Fibroblast of upper back skin (primary cell): ENCODE measurements at places on chromosomes 12 and 14.

- no peak for DNase-seq
Measured at GRCh38 chr12:52612431-52613383, 5.7 kb downstream of the KRT73 start.

DNA sequence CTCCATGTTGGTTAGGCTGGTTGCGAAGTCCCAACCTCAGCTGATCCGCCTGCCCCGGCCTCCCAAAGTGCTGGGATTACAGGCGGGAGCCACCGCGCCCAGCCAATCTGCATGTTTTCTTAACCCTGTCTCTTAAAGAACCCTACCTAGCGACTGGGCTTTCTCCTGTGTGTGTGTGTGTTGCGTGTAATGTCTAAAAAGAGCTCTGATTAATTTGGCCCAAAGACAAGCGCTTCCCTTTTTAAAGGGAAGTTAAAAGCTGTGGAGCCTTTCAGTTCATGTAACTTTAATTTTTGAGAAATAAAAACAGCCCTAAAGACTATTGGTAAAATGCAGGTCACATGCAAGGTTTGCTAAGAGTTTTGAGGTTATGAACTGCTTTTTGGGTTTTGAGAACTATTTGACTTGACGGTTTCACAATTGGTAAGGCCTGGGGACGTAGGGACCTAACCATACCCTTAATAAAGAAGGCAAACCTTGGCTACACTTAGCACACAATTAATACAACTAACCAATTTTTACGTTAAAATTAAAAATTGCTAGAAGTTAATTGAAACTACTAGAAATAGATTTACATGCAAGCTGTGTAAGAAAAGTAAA lies 103.2 kb downstream of the KCNMB4 start:
- no peak for DNase-seq

DNA sequence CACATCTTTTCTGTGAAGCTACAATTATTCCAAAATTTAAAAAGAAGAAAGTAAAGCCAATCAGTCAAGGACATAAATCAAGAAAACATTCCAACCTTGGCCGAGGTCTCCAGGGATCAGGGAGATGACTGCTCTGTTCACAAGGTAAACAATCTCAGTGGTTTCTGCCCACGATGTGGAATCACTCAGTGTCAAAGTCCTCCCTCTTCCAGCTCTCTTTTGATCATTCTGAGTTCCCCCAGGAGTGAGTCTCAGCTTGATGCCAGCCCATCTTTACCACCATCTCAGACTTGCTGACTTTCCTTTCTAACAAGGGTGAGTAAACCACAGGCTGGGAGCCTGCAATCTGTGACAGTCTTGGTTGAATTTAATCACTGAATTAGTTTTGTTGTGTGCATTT lies 4.8 kb upstream of the SERPINA9 start:
- peak; percentile 28 for DNase-seq

GRCh38 chr12:31796270-31796951 lies 67.6 kb upstream of the AMN1 start:
- no peak for DNase-seq

DNA sequence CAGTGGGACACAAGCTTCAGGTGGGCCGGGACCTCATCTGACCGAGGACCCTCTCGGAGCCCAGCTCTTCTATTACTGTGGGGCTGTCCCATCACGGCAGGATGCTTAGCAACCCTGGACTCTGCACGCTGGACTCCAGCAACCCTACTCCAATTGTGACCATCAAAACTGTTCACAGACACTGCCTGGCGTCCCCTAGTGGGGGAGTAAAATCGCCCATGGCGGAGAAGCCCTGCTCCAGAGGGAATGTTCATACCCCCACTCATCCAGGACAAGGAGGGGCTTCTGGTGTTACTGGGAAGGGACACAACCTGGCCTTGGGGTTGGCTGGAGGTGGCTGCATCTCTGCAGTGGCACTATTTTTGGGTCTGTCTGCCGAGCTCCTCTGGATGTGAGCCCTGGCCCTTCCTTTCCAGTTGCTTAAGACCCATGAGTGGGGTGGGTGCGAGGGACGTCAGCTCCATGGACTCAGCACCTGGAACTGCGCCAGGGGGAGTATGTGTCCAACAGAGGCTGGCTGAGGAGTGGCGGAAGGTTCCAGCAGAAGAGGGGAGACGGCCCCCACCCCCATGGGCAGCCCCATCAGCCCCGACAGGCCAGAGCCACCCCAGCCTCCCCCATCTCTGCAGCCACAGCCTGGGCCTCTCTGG lies 103.8 kb downstream of the RFLNA start:
- DNase-seq: no peak
